ENCODE measurements at places on chromosomes 6 and 20. TPM values are rescaled to one million over a fixed set of nuclear protein-coding genes. Genes with fewer than 3 reads are reported as not detected.

Gene POLR1H
- total RNA-seq = 39.2 TPM

Gene ZNF391
- 4.5 TPM for total RNA-seq

Gene IL17F
- not detected for total RNA-seq

DNA sequence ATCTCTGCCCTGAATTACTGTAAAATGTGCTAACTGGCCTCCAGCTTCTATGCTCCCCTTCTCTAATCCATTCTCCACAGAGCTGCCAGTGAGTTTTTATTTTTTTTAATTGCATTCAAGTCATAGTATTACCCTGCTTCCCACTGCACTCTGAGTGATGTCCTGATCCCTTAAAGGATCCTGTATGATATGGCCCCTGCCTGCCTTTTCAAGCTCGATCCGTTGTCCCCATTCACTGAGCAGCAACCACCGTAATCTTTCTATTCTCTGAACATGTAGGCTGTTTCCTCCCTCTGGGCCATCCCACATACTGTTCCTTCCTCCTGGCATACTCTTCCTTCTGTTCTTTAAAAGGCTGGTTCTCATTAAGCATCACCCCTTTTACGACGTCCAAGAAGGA is 9.3 kb downstream of the TNFRSF21 start:
- no peak for DNase-seq

DNA sequence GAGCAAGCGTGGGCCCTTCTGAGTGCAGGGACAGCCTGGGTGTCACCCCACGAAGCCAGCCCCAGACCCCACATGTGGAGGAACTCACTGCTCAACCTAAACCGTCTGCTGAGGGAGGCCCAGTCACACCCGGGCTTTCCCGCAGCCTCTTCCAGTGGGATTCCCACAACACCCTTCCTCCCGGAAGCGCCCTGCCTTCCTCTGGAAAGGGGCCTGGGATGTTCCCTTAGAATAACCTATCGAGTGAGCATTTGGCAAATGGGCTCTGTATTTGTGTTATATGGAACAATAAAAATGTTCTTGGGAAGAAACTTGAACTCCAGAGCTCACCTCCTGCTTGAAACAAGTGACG is 100.0 kb upstream of the DUSP22 start:
- DNase-seq = no peak
